Endothelial cell of umbilical vein (primary cell): ENCODE measurements at places on chromosomes 1 and 21. TPM values are rescaled to one million over a fixed set of nuclear protein-coding genes. Genes with fewer than 3 reads are reported as not detected.

OR10T2 gene
- not detected in 2 replicates for total RNA-seq

KCNQ4 gene
- total RNA-seq, result 0.07 and 0.23 TPM in 2 replicates

ESRRG gene
- not detected in 2 replicates for total RNA-seq

RIIAD1 gene
- total RNA-seq, result not detected in 2 replicates

SZT2 gene
- 49.9 and 50.3 TPM in 2 replicates for total RNA-seq

SHISAL2A gene
- not detected in 2 replicates for total RNA-seq

PADI2 gene
- not detected in 2 replicates for total RNA-seq

SPRR5 gene
- total RNA-seq, result not detected in 2 replicates

SEMA6C gene
- total RNA-seq, result 46.2 and 53.0 TPM in 2 replicates

OPRD1 gene
- total RNA-seq, result not detected in 2 replicates

SLFNL1 gene
- total RNA-seq, result 0.29 and 0.39 TPM in 2 replicates

PIK3R3 gene
- total RNA-seq, result 14.3 and 14.6 TPM in 2 replicates

DAP3 gene
- 98.9 and 104 TPM in 2 replicates for total RNA-seq

FAM72A gene
- total RNA-seq, result 9.4 and 9.6 TPM in 2 replicates

POFUT2 gene
- total RNA-seq, result 47.5 and 48.9 TPM in 2 replicates

DNMT3L gene
- not detected in 2 replicates for total RNA-seq

ADAMTSL4 gene
- total RNA-seq, result 0.37 and 0.73 TPM in 2 replicates

OR2T8 gene
- total RNA-seq, result not detected in 2 replicates

GJA4 gene
- total RNA-seq, result 22.1 TPM in 2 replicates

DHX9 gene
- 219 and 220 TPM in 2 replicates for total RNA-seq
